ENCODE measurements at places on chromosomes 12 and 14.

GRCh38 chr14:35117112-35117511, 4.7 kb downstream of the PPP2R3C start:
- no peak for DNase-seq

GRCh38 chr12:111048991-111049390, 128.6 kb upstream of the MYL2 start:
- no peak for DNase-seq

- DNase-seq, result no peak
Observed at GRCh38 chr14:95935228-95935822, 58.7 kb downstream of the TUNAR start.

DNA sequence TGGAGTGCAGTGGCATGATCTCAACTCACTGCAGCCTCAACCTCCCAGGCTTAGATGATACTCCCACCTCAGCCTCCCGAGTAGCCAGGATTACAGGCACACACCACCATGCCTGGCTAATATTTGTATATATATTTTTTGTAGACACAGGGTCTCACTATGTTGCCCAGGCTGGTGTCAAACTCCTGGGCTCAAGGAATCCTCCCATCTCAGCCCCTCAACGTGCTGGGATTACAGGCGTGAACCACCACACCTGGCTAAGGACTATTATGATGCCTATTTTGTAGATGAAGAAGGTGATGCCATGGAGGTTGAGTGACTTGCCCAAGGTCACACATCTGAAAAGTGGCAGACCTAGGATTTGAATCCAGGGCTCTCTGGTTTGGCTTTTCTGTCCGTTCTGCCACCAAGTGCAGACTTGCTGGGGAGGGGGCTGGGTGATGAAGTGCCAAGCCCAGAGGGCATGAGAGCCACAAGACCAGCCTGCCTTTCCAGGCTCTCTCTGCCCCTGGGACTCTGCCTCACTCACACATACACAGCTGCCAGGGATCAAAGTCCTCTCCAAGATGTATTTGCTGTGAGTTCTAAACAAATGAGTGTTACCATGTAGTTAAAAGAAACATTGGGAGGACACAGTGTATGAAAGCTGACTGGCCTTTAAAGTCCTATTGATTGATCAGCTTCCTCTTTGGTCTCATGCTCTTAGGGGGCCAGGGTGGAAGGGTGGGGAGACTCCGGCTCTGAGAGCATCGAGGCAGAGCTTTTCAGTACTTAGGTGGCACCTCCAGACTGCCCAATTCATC, 21.3 kb upstream of the RBM19 start:
- DNase-seq, result no peak

DNA sequence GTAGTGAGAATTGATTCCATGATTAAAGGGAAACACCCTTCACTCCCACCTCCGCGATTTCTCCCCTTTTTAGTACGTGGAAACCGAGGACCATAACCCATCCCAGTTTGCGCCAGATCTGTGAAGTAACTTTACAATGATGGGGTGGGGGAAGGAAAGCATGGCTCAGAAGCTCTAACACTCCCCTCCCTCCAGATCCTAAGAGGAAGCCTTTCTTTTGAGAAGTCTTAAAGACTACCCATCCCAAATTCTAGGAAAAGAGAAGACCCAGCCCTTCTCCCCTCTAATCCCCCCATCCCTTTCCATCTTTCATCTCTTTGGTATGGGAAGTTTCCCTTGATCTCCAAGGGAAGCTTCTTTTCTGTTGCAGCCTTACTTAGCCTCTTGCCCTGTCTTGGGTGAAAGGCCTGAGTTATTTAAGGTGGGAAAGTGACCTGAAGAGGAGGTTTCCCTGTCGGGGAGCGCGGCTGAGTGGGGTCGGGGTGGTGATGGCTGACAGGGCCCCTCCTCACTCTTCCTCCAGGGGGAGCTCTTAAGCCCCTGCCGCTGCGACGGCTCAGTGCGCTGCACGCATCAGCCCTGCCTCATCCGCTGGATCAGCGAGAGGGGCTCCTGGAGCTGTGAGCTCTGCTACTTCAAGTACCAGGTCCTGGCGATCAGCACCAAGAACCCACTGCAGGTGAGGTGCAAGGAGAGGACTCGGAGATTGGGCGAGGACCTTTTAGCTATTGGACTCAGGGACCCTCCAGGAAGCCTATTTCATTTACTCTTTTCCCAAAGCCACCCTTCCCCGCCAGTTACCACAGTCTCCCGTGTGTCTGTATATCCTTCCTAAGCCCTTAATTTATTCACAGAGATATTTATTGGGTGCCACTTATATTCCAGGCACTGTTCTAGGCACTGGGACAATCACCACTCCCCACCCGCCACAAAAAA, 1.8 kb downstream of the MARCHF9 start:
- DNase-seq, result no peak

GRCh38 chr12:67520606-67521005, 127.9 kb upstream of the DYRK2 start:
- no peak for DNase-seq

GRCh38 chr12:69108037-69108436, 131.3 kb upstream of the CPSF6 start:
- DNase-seq, result no peak

DNA sequence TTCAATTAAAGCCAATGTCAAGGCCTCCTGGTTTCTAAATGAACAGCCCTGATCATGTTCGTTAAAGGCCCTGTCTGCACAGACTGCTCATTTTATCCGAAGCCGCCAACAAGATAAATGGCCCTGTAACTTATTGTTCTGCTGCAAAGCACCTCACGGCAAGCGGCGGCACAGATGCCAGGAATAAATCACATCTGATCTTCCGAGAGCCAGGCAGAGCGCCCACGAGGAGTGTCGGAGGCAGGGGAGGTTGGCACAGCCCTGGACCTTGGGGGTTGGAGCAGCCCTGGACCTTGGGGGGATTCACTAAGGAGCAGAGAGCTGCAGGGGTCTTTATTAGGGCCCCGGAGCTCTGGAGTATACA, 110.5 kb downstream of the SCARB1 start:
- no peak for DNase-seq

GRCh38 chr14:38056270-38056669, 151.4 kb upstream of the SSTR1 start:
- no peak for DNase-seq

DNA sequence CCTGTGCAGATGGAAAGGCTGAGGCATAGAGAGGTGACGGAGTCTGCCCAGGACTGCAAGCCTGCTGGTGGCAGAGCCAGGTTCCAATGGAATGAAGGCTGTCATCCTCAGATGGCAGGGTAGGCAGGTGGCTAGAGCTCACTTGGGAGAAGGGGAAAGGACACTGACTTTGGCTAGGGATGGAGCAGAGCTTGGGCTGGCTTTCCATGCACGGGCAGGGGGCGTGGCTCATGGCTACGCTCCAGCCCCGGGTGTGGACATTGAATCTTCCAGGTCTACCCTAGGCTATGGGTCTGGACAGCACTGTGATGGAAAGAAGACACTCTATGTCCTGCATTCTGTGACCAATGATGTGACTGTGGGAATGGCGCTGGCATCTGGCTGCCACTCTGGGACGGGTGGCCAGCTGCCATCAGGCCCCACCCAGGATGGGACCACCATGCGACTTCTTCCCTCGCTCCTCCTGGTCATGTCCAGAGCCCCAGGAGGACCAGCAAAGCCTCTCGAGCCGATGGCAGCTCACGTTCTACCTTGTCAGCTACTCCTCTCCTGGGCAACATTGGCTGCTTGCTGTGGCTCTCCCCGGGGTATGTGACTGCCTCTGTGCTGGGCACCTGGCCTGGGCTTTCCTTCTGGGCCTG, 398.7 kb downstream of the TMEM121 start:
- peak; percentile 30 for DNase-seq

GRCh38 chr12:128929057-128929456, 75.8 kb downstream of the GLT1D1 start:
- no peak for DNase-seq

DNA sequence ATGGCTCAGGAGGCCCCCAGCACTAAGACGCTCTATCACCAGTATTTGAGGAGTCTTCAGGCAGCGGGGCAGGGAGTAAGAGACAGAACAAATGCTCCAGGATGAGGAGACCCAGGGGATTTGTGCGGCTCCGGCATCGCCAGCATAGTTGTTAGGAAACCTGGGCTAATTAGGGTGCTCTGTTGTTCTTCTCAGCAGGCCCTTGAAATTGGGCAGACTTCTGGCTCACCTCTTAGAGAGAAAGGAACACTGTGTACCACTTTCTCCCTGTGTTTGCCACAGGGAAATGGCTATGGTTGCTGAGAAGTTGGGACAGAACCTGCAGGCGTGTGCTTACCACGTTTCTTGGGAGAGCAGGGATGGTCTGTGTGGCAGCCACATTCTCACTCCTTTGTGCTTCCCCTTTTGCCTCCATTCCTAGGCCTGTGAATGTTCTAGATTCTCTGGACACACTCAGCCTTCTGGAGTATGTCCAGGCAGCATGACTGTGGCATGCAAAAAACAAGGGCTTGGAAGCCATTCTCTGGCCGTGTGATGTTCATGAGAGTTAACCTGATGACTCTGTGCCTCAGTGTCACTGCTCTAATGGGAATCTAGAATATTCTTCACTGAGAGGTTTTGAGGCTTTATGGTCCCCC, 109.0 kb downstream of the CHST11 start:
- DNase-seq, result no peak

DNA sequence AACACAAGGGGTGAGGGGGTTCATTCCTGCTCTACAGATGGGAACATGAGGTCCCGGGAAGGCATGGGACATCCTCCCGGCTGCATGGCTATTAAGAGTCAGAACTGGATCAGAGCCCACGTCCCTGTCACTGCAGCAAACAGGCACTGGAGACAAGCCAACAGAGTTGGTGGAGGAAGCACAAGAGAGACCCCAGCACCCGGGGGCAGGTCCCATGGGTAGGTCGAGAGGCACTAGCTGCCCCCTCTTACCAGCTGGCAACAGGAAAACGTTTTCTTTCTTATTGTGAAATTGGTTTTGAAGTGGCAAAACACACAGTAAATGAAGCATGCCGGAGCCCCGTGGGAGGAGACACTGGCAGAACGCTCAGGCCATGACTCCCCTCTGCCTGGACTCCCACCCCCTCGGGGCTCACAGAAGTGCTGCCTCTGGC, 43.6 kb downstream of the SYNE3 start:
- DNase-seq, result no peak

DNA sequence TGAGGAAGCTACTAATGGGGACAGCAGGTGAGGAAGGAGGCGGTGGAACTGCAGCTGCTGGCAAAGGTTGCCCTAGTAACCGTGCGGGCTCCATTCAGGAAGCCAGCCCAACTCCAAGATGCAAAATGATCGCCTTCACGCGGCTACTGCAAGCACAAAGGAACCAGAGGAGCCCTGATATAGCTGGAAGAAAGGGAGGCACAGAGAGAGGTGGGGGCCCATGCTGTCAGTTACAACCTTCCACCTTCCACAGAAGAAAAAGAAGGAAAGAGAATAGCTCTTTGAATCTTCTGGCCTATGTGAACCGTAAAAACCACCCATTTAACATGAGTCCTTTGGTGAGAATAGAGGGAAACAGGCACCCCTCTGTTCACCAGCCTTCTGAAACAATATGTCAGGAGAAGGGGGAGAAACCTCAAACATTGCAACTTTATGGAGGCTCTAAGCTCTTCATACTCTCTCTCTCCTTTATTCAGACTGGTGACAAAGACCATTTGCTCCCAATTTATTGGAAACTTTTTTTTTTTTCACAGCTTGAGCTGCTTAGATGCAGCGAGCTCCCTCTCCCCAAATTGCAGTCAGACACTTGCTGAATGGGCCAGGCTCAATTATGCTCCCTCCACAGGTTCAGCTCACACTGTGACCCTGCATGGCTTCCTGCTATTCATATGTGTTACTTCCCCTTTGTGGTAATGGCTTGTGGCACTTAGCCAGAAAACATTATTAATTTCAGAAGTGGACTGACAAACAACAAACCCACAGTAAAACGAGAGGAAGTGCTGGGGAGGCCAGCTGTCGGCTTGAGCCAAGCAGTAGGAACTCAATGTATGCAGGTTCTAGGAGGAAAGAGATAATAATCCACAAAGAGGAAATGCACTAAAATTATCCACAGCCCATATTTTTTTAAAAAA, 6.2 kb downstream of the DUSP6 start:
- no peak for DNase-seq

- DNase-seq, result no peak
Observed at GRCh38 chr12:64713376-64713775, 45.8 kb downstream of the GNS start.

GRCh38 chr12:104583301-104583700, 126.6 kb downstream of the CHST11 start:
- DNase-seq, result no peak

DNA sequence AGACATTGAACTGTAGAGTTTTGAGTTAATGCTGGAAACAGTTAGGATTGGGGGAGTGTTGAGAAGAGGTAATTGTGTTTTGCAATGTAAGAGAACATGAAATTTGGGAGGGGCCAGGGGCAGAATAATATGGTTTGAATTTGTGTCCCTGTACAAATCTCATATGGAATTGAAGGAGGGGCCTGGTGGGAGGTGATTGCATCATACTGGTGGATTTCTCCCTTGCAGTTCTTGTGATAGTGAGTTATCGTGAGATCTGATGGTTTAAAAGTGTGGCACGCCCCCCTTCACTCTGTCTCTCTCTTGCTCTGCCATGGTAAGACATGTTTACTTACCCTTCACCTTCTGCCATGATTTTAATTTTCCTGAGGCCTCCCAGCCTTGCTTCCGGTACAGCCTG, 876.0 kb upstream of the FBXO33 start:
- no peak for DNase-seq

- DNase-seq, result no peak
Observed at GRCh38 chr12:1837541-1838204, 17.3 kb downstream of the LRTM2 start.

- peak; percentile 69 for DNase-seq
Observed at GRCh38 chr12:20368651-20369304, 441 bp downstream of the PDE3A start.

DNA sequence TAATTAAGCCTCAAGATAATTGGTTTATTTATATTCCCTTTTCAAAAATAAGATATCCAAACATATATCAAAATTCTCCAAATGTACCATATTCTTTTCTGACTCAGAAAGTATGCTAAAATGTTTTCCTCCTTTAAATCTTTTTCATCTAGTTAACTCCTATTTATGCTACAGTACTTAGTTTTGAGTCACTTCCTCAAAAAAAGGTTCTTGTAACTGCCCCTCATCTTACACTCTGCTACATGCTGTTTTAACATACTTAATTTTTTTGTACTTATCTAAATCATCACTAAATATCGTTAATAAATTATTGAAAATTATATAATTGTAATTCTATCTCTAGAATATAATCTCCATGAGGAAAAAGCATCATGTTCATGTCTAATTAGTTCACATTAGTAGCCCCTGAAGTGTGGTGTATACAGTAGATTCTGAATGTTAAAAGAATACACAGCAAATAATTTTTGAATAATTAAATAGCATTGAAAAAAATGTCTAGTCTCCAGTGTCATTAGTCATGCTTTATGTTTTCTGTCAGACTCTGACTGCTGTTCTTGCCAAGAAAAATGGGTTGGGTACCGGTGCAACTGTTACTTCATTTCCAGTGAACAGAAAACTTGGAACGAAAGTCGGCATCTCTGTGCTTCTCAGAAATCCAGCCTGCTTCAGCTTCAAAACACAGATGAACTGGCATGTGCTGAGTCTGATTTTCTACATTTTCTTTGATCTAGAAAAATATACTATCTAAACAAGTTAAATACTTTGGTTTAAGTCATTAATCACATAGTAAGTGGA, 3.5 kb downstream of the KLRD1 start:
- DNase-seq, result no peak

All from sciatic nerve (tissue), 2 donors.